ENCODE measurements at places on chromosomes 1 and 21.

- no peak for DNase-seq
Observed at GRCh38 chr1:147760481-147761260, at the start of gene GJA5. TSS of gene GJA5 (minus strand) at chr1:147760602. CDS start at chr1:147759238, 1,364 bp downstream.

DNA sequence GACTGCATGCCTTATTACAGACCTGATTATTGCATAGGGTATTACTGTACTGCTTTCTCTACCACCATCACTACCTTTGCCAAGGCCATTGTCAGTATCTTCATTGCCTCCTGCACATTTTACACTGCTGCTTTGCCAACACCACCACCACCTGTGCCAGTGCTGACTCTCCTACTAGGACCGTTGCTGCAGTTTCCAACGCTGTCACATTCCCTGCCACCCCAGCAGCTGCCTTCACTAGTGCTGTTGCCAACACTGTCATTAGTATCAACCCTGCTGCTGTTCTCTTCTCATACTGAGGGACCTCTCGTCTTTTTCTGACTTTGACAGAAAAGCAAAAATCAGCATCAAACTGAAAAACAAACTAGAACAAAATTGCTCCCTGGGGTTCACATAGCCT, 394.9 kb upstream of the B3GALT2 start:
- no peak for DNase-seq

- DNase-seq: no peak
Observed at GRCh38 chr21:41834252-41834925, 44.8 kb downstream of the PRDM15 start.

- no peak for DNase-seq
Observed at GRCh38 chr1:190479516-190479915, 1.9 kb upstream of the BRINP3 start.

DNA sequence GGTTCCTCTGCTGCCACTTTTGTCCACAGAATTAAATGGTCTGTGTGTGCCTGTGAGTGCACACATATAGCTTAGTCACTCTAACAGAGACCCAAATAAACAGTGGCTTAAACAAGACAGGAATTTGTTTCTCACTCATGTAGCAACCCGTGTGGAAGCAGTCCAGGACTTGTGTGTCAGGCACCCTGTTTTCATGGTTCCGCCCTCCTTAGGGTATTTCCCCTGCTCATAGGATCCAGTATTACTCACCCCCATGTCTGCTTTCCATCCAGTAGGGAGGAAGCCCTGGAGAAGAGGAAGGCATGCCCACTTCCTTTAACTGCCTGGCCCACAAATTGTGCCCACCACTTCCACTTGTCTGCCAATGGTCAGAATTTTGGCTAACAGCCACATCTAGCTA, 41.3 kb upstream of the TACSTD2 start:
- no peak for DNase-seq

- no peak for DNase-seq
Observed at GRCh38 chr21:16079830-16080229, 350.0 kb downstream of the USP25 start.

- DNase-seq: no peak
Observed at GRCh38 chr1:182268669-182269068, 122.9 kb downstream of the GLUL start.

DNA sequence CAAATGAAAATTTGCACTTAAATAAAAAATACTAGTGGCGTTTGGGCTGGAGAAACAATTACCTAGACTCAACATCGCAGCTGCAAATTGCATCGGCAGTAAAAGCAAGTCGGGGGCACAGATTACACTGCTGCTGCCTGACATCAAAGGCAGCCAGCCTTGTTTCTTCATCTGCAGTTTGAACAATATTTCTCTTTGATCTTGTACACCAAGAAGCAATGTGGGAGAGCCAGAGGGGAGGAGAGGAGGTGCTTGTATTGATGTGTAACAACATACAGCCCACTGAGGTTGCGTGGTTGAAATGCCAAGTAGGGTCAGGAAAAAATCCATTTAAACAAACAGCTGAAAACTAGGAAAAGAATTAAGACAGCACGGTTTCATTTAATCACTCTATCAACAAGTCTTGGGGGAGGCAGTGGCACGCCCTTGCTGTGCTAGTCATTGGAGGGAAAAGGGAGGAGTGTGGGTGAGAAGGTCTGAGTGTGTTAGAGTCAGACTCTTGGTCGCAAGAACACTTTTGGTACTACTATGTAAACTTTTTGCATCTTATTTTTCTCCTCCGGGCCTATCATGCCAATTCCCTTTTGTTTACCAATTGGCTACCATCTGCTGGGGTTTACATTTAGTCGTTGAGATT, 456.5 kb downstream of the OMA1 start:
- DNase-seq: no peak

DNA sequence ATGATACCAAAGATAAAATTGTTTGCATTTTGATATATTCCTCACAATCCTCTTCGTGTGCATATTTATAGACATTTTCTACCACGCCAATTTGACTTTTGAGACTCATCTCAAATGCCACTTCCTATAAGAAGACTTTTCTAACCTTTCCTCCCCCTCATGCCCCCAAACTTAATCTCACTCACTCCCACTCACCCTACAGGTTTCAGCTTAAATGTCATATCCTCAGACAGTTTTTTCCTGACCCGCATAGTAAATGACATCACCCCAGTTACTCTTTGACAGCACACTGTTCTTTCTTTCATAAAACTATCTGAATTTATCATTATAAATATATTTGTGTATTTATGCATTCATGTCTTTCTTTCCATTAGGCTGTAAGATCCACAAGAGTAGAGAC, 29.6 kb upstream of the RGS8 start:
- DNase-seq: no peak

DNA sequence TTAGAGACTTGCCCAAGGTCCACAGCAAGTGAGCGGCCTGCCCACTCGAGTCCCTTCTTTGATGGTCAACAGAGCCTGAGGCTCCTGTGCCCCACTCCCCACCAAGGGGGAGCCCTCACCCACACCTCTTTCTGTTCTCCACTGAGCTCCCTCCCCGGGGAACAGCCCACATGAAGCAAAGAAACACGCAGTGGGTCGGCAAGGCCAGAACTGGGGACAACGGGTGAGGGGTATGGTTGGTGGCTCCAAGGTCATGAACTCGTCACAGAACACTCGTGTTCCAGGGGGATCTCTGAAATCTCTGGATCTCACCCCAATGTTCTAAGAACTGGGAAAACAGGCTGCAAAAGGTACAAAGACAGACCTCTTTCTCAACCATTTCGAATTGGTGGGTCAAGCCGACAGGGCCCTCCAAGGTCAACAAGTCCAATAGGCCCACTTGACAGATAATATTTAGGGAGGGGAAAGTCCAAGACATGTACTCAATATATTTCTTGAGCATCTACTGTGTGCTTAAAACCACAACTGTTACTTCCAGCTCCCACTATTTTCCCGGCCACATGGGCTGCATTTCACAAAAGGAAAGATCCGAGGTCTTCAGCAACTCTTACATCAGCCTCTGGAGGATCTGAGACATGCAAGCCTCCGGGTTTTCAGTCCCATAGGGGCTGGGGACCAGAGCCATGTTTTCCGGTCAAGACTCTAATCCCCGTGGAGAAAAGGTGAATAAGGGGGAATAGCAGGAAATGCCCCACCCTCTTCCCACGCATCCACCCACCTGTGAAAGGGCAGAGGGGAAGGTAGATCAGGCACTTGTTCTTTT, 1.1 kb upstream of the RAP1GAP start:
- DNase-seq: no peak

- no peak for DNase-seq
Observed at GRCh38 chr1:70204600-70204999, 779 bp downstream of the LRRC40 start.

GRCh38 chr1:205243350-205244191, 15.8 kb downstream of the TMCC2 start:
- no peak for DNase-seq

- DNase-seq: no peak
Observed at GRCh38 chr21:45322960-45323461, 35.3 kb upstream of the POFUT2 start.

DNA sequence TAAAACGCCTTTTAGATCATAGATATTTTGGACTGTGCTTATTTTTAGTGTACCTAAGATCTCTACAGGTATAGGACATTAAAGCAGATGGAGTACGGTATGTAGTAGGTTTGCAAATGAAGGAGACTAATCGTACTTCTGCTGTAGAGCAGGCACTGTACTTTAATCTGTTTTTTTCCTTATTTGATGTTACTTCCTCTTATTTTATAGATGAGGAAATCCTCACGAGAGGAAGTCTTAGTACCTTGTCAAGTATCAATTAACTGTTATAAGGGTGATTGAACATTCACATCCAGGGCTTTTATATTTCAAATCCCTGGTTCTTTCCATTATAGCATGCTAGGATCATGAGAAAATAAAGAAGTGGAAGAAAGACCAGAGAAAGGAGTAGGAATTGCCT, 41.1 kb downstream of the CACHD1 start:
- no peak for DNase-seq

DNA sequence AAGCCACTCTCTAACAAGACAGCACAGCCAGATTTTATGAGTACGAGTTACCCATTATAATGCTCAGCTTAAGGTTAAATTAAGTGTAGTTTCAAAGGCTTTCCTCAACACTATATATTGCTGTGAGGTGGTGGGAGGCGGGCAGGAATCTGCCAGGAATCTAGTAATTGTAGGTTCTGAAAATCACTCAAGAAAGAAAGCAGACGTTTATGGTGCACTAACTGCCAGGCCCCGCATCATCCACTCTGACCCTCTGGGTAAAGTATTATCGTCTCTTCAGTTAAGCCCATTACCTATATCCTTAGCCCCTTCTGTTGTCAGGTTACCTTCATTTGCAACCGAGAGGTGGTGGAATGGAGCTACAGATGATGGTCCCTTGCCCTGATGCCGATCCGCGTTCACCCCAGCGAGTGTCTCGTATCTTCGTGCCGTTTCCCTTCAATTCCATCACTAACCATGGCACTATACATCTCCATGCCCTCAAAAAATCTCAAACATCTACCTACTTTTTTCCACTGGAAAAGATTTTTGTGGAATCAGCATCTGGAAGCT, 12.4 kb downstream of the HMGN1 start:
- no peak for DNase-seq

GRCh38 chr21:41258617-41259016, 58.0 kb upstream of the FAM3B start:
- DNase-seq: no peak

DNA sequence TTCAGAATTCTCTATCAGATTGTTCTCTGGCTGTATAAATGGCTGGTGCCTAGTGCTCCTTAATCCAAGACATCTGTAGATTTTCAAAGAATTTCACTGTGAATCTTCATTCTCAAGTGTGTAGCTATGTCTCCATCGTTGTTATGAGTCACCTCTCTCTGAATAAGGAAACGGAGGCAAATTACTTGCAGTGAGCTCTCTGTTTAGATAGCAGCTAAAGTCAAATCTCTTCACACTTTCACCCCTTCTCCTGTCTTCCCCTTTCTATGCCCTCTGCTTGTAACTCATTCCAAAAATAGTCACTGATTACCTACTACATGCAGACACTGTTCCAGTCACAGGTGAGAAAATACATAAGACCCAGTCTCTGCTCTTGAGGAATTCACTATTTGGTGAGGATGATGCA, 39.7 kb downstream of the CHML start:
- DNase-seq: no peak

DNA sequence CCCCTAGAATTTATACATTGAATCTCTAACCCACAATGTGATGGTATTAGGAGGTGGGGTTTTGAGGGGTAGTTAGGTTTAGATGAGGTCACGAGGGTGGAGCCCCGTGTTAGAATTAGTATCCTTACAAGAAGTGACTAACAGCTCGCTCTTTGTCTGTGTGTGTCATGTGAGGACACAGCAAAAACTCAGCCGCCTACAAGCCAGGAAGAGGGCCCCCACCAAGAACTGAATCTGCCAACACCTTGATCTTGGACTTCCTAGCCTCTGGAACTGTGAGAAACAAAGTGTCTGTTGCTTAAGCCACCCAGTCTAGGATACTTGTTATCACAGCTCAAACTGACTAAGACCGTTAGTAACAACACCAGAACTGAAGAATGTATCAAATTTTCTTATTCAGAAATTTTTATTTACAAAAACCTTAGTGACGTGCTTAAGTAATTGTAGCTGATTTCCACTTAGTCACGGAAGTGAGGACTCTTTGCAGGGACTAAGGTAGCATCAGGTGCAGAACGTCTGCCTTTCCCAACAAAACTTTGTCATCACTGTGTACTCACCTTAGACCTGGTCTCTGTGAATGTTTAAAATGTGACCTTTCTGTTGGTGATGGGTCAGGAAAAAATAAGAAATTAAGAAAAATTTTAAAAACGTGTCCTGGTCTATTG, 24.5 kb upstream of the LRRC8C start:
- DNase-seq: peak; percentile 79

DNA sequence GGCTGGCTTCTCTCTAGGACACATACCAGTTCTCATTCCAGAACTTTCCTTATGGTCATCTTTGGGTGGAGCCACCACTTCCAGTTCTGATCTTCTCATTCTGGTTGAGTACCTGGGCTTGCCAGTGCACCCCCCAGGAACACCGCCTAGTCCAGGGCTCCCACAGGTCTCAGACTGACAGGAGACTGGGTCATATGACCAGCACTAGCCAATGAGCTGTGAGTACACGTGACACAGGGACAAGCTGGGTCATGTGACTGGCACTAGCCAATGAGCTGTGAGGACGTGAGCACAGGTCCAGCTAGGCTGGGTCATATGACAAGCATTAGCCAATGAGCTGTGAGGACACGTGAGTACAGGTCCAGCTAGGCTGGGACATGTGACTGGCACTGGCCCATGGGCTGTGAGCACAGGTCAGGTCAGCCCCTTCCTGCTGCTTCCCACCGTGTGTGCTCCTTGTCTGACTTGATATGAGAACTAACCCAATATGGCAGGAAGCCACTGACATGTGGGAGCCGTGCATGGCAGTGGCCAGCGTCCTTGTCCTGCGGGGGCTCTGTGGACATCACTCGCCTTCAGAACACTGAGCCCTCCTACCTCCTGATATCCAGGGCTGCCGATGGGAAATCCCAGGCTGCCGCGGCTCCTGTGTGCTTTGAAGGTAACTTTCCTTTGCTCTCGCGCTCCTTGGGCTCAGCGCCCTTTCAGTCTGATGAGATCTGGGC, 22.7 kb downstream of the KRTAP10-1 start:
- no peak for DNase-seq

GRCh38 chr1:175713381-175713780, 30.0 kb downstream of the TNR start:
- DNase-seq: no peak

DNA sequence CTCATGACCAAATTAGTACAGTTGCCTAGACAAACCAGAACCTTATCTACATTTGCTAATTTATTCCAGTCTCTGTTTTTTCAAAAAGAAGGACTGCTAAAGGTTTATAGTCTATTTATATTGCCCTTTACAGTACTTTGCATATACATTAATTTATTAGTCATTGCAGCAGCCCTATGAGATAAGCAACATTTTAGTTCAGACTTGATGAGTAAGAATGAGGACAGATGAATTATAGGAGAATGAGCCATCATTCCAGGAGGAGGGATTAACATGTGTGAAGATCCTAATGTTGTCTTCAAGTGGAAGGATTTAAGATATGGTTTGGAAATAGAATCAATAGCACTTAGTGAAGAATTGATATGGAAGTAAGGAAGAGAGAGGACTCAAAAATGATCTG, 152.4 kb downstream of the KCTD3 start:
- DNase-seq: no peak

GRCh38 chr1:165354739-165355138, 1.8 kb downstream of the LMX1A start:
- no peak for DNase-seq

GRCh38 chr21:35885942-35886541, 174.3 kb downstream of the SETD4 start:
- DNase-seq: no peak
